ENCODE measurements at places on chromosomes 1 and 21.
A peak's percentile ranks its signal among the peaks of the same experiment; 100 is the strongest.

DNA sequence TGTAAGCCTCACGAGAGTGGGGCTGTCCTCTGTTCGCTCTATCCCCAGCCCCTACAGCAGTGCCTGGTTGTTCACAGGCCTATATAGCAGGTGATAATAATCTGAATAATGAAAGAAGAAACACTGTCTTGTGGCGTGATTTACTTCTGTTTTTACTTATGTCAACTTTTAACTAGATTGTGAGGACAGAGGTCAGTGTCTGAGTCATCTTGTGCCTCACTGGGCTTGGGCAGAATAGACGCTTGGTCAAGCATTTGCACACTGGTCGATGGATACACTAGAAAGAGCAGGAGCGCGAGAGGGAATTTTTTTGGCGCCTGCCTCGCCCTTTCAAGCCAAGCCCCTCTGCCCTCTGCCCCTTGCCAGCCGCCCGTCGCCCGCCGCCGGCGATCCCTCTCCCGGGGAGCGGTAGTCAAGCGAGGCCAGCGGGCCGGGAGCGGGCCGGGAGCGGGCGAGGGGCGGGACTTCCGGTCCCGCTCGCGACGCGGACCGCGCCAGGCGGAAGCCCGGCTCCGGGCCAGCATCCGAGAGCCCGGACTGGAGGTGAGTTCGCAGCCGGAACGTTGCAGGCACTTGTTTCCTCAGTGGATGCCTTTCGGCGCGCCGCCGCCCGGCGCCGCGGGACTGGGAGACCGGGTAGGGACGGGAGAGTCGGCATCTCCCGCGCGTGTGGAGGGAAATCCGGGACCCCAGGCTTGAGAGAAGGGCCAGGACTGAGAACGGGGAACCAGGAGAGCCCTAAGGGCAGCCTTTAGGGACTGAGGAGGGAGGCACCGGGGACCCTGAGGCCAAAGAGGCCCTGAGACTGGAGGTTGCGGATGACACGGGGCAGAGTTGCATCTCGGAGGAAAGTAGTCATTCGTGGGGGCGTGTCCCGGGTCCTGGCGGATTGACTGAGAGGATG, at the start of gene DISP1:
Gene DISP1 (plus strand): TSS at position 504 of the 904 bp plus-strand sequence. CDS start 127,785 bp downstream, outside the sequence.
- DNase-seq: peak; percentile 78

DNA sequence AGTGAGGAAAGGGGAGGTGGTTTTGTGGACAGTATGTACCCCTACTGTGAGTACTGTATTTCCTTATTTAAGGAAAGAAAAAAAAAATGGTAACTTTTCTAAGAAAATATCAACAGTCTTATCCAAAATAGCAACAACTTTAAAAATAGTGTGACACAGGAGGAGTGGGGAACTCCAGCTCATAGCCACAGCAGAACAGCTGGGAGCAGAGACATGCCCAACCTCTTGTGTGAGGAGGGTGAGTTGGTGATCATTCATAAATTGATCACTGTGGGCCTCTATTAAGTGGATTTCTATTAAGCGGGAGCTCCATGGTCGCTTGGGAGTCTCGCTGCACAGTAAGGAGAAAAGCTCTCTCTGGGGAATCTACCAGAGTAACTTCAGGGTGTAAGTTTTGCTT, 158.8 kb upstream of the DUSP10 start:
- DNase-seq: no peak

GRCh38 chr1:151072224-151072623, 1.7 kb downstream of the GABPB2 start:
- DNase-seq: no peak

DNA sequence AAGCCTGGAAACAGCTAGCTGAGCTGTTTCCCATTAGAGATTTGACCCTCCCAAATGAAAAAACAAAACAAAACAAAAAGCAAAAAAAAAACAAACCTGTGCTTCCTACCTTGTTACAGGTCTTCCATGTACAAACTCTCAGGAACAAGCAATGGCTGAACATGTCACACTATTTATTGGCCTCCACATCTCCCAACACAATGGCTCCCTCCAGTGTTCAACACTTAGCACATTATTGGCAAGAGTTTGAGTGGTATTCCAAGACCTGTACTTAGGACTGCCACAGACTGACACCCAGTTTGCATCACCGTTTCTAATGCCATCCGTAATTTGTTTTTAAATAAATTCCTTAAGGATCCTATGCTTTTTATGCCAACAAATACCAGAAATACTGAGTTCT, 195.0 kb upstream of the OLFM3 start:
- no peak for DNase-seq

DNA sequence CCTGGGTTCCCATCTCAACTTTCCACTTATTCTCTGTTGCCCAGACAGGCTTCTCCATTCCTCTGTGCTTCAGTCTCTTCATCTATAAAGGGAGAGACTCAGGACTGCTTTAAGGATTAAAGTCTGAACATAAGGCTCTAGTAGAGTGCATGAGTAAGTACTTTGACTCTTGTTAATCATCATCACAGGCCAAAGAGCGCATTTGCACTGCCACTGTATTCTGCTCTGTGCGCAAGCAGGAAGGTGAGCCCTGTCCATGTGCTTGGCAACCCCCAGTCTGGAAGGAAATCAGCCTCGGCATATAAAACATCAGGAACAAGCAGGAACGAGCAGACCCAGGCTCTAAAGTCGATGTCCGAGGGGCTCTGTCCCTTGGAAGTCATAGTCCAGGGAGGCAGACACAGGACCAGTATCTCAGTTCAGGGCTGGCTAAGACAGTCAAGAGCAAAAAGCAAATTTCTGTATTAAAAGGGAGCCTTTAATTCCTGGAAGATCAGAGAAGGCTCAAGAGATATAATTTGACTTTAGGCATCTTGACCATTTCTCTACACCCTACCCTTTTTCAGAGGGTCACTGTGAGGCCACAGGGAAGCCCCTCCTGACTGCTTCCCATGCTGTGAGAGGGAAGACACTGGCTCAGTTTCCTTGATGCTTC, 131.2 kb downstream of the TRABD2B start:
- no peak for DNase-seq

DNA sequence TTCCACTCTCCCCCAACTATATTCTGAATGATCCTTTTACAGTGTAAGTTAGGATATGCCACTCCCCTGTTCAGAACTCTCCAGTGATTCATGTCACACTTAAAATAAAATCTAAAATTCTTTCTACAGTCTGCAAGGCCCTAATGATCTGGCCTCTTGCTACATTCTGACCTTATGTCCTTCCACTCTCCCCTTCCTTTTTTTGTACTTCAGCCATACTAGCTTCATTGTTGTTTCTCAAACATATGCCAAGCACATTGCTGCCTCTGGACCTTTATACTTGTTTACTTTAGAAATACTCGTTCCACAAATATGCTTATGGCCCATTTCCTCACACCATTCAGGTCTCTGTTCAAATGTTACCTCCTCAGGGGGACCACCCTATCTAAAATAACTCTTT, 14.8 kb upstream of the PSMA5 start:
- DNase-seq: no peak

GRCh38 chr1:156708218-156708661, 2.9 kb upstream of the CRABP2 start:
- no peak for DNase-seq

DNA sequence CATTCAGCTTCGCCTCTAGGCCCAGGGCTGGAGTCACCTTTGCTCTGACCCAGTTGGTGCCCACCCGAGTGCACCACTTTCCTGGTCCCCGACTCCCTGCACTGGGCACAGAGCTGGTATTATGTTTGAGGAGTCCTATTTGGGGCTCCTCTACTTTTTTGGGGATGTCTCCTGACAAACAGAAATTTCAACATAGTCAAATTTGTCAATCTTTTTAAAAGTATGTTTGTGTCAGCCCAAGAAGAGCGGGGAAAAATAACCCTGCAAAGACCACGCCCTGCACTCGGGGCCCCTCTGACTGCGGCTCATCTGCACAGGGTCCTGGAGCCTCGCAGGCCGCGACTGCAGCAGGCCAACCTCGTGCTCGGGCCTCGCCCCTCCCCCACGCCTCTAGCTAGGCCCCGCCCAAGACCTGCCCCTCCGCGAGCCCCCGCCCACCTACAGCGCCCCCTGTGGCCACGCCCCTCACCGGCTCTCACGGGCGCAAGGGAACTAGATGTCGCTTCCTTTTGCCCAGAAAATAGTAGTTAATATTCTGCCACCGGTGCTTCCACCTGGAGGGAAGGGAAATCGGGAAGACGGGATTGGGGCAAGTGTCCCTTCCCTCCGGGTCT, 11.4 kb downstream of the FAM229A start:
- DNase-seq: peak; percentile 77

- no peak for DNase-seq
Measured at GRCh38 chr1:68917456-68917855, 420.6 kb upstream of the DEPDC1 start.

DNA sequence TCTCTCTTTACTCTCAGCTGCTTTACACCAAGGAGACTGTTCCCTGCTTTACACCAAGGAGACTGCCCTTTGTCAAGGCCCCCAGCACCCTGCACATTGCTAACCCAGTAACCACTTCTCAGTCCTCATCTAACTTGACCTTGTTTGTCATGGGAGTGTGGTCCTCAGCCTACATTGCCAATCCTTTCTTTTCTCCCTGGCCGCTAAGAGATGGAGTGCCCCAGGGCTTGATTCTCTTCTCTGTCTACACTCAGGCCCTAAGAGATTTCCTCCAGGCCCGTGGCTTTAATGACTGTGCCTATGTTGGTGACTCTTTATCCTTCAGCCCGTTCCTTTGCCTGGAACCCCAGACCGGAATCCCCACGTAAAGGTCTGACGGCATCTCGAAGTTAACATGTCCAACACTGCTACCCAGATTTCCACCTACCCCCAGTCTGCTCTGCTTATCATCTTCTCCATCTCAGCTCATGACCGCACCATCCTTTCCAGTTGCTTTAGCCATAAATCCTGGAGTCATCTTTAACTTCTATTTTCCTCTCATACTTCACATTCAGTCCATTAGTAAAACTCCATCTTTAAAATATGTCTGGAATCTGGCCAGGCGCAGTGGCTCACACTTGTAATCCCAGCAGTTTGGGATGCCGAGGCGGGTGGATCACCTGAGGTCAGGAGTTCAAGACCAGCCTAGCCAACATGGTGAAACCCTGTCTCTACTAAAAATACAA, 9.5 kb upstream of the SEMA4A start:
- no peak for DNase-seq

DNA sequence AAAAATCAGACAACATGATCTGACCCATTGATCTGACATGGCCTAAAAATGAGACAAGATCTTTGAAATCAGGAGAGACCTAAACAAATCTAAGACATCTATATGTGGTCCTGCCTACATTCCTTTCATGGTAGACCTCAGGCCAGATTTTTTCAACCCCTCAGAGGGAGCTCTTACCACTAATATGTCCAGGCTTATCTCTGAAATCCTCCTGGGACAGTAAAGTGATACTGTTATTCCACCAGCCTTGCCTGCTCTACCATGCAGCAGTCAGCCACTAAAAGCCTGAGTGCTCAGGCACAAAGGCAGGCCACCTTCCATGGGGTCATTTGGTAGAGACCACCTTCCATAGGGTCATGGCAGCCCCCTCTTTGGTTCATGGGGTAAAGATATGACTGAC, 126.9 kb downstream of the TBX15 start:
- no peak for DNase-seq

GRCh38 chr1:157806431-157807149, 13.3 kb downstream of the FCRL1 start:
- DNase-seq: no peak

DNA sequence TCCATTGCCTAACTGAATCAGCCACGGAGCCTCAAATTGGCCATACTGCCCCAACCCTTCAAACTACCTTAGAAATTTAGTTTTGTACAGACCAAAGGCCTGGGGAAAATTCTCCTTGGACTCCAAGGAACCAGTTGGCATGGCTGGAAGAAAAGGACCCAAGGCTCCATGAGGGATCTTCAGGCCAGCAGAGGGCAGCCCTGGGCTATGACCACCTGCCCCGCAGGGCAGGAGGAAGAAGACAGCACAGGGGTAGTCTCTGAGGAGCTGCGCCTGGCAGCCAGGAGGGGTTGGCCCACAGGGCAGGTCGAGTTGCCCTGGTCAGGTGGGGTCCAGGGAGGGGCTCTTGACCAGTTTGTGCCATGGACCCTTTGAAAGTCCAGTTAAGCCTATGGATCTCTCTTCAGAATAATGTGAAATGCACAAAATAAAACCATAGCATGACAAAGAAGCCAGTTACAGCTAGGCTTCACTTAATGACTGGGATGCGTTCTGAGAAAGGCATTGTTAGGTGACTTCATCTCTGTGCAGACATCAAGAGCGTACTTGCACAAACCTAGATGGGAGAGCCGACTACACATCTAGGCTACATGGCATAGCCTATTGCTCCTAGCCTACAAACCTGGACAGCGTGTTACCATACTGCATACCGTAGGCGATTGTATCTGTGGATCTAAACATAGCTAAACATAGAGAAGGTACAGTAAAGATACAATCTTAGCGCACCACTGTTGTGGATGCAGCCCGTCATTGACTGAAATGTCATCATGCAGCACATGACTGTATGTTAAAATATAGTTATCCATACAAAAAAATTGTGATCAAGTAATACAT, 26.1 kb downstream of the CACNA1S start:
- peak; percentile 41 for DNase-seq

GRCh38 chr1:21654209-21654608, 14.9 kb downstream of the RAP1GAP start:
- DNase-seq: no peak

GRCh38 chr1:150311762-150312161, 9.6 kb upstream of the PRPF3 start:
- no peak for DNase-seq

DNA sequence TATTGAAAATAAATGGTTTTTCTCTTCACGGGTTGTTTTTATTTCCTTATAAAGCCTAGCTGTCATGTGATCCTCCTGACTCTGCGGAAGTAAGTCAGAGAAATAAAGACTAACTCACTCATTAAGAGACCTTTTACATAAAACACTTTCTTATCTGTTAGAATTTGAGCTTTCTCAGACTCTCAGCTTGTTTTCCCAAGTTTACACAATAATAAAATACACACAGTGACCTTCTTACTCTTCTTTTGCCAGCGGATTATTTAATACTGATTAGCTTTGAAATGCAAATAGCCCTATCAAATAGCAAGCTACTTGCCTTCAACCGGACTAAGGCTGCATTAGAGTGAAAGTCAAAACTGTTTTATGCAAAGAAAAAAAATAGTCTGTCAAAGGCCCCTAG, 45.5 kb upstream of the CXADR start:
- DNase-seq: no peak

GRCh38 chr1:159890390-159890789, 9.6 kb downstream of the CFAP45 start:
- DNase-seq: no peak

DNA sequence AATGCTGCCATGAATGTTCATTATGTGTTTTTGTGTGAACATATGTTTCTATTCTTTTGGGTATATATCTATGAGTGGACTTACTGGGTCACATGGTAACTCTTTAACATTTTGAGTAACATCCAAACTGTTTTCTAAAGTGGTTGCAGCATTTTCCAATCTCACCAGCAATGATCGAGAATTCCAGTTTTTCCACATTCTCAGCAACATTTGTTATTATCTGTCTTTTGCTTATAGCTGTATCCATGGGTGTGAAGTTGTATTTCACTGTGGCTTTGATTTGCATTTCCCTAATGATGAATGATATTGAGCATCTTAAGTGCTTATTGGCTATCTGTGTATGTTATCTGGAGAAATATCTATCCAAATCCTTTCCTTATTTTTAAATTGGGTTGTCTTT, 89.2 kb upstream of the SLFNL1 start:
- no peak for DNase-seq

GRCh38 chr1:40898431-40898901, 36.3 kb upstream of the CITED4 start:
- no peak for DNase-seq

- DNase-seq: no peak
Measured at GRCh38 chr1:95035536-95035935, 37.2 kb downstream of the ALG14 start.

All from activated naive CD4-positive, alpha-beta T cell treated with Interleukin-2 at 50 U/mL for 16 hours (primary cell).